ENCODE measurements at places on chromosomes 12 and 14. TPM values are rescaled to one million over a fixed set of nuclear protein-coding genes. Genes with fewer than 3 reads are reported as not detected.

Gene SLC17A8
- total RNA-seq, result not detected

Gene RASSF8
- 1.2 TPM for total RNA-seq

Gene FAM186B
- 0.85 TPM for total RNA-seq

Gene SIX6
- total RNA-seq, result not detected

Gene AQP2
- not detected for total RNA-seq

Gene PRH1
- total RNA-seq, result 46.1 TPM

Gene MDGA2
- total RNA-seq, result not detected

Gene FGF23
- total RNA-seq, result not detected

Gene LRRC10
- total RNA-seq, result not detected

Gene KCNC2
- total RNA-seq, result not detected

Gene HOXC13
- total RNA-seq, result not detected

Gene KRT72
- total RNA-seq, result 136 TPM

Gene CDC42BPB
- total RNA-seq, result 0.86 TPM

DNA sequence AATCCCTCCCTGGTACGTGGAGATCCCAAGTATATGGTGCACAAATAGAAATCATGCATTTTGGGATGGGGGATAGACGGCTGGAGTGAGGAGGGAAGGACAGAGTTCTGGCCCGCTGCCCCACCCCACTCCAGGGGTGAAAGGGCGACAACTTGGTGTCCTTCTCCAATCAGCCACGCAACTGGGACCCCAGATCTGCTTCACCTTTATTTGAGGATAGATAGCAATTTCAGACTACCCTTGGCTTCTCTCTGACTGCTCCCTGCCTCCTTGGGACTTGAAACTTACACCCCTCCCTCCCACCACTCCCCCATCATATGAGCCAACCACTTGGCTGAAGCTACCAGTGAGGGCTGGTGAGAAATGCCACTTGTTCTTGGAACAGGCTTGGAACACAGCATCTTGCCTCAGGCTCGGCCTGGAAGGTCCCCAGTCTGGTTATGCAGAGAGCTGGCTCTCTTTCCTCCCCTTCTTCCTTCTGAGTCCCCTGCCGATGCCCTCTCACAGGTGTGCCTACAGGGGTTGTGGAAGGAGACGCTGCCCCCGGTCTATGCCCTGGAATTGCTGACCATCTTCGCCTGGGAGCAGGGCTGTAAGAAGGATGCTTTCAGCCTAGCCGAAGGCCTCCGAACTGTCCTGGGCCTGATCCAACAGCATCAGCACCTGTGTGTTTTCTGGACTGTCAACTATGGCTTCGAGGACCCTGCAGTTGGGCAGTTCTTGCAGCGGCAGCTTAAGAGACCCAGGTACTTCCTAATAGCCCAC, 8.1 kb downstream of the OAS3 start:
- DNase-seq, result no peak

GRCh38 chr14:91830777-91831176, 36.6 kb downstream of the TC2N start:
- DNase-seq, result no peak

- no peak for DNase-seq
Observed at GRCh38 chr12:109527489-109528123, 45.7 kb downstream of the MMAB start.

GRCh38 chr12:108519558-108519957, 4.5 kb downstream of the FICD start:
- DNase-seq, result no peak

DNA sequence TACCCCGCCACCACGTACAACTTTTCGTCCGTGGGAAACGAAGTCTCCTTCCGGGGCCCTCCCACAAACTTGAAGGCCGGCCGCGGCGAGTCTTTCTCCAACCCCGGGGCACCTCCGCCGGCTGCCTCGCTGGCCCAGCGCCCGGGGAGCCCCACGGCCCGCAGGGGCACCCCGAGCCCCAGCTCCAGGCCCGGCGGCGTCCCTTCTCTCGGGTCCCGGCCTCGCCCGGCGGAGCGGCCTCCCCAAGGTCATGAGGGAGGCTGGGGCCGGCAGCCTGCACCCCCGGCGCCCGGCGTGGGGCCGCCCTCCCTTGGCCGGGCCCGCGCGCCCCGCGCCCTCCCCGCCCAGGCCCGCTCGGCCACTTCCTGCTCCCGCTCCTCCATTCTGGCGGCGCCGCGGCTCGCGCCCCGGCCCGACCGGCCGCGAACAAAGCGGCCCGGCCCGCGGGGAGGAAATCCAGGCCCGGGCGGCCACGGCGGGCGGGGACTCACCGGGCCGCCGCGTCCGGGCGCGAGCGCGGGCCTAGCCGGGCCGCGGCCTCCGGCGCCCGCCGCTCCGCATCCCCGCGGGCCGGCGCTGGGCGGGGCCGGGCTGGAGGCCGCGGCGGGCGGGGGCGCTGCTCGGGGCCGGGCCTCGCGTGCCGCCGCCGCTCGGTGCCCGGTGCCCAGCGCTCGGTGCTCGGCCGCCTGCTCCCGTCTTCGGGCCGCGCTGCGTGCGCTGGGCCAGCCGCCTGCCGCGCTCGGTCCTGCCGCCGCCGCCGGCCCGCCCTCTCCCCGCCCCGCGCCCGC, at the start of gene AKT1:
AKT1 (minus strand) TSS at position 756 of the 788 bp plus-strand sequence. CDS start 3,105 bp downstream, outside the sequence.
- peak; percentile 53 for DNase-seq

GRCh38 chr12:130687190-130687589, 28.9 kb downstream of the RIMBP2 start:
- no peak for DNase-seq

DNA sequence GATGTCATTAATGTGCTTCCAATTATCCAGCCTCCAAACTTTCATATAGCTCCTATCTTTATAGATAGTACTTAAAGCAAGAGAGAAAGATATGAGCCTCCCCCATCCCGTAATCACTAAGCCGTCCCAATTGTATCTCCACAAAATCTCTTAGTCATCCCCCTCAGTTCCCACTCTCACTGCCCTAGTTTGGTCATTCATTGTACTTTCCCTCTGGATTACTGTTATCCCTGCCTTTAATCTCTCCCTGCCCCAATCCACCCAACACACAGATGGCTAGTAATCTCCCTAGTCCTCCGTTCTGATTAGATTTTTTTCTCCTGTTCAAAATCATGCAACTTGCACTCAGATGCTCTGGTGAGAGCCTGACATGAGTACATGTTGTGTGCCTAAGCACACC, 5.4 kb upstream of the BCAT1 start:
- DNase-seq, result no peak

DNA sequence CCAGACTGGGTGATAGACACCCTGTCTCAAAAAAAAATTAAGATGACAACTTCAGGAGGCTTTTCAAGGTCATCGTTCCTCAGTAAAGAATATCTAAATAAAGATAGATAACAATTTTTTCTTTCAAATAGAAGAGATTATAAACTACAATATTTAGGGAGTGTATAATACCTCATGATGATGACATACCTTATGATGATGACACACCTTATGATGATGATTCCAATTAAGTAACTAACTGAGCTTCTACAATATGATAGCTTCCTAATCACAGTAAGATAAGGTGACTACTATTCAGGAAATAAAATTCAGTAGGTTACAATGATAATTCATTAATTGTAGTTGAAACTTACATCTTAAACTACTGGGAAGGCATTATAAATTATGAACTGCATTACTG, 40.4 kb downstream of the KITLG start:
- no peak for DNase-seq

- no peak for DNase-seq
Observed at GRCh38 chr14:64934338-64934929, 8.1 kb downstream of the GPX2 start.

- peak; percentile 73 for DNase-seq
Observed at GRCh38 chr12:56029666-56030293, 8.9 kb downstream of the IKZF4 start.

DNA sequence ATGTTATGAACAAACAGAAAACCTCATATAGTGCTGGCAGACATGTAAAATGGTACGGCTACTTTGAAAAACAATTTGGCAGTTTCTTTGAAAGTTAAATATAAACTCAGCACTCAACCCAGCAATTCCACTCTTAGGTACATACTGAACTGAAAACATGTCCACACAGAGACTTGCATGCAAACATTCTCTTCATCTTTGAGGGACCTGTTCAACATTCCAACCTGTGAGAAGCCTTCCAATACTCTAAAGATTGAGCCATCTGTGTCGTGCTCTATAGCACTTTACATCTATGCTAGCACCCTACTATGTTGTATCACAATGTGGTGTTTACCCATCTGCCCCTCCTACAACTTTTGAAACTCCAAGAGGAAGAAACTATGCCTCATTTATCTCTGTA, 79.3 kb downstream of the DNAI7 start:
- no peak for DNase-seq

DNA sequence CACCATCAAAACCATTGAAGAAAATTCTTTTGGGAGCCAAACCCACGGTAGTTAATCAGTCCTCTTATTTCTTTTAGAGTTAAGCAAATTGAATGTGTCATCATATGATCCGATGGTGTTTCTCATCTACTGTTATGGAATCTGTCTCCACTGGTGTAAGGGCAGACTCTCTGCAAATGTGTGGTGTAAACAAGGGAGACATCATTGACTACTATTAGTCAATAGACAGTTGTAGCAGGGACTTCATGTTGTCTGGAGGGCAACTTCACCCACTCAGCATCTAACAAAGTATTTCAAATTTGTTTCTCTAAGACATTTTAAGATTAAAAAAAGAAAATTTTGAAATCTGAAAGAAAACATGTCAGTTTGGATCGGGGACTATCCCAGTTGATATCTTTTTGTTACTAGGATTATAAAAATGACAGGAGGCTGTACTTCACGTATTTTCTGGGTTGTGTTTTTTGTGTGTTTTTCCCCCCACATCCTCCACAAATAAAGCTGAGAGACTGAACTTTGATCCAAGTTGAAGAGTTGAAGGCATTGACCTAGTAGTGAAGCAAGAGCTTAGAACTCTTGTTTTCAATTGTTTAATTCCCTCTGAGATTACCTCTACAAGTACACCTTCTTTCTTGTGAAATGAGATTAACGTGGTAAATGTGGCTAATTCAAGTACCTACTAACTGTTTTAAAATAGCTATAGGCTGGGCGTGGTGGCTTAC, 4.0 kb downstream of the GOLGA5 start:
- DNase-seq, result no peak

DNA sequence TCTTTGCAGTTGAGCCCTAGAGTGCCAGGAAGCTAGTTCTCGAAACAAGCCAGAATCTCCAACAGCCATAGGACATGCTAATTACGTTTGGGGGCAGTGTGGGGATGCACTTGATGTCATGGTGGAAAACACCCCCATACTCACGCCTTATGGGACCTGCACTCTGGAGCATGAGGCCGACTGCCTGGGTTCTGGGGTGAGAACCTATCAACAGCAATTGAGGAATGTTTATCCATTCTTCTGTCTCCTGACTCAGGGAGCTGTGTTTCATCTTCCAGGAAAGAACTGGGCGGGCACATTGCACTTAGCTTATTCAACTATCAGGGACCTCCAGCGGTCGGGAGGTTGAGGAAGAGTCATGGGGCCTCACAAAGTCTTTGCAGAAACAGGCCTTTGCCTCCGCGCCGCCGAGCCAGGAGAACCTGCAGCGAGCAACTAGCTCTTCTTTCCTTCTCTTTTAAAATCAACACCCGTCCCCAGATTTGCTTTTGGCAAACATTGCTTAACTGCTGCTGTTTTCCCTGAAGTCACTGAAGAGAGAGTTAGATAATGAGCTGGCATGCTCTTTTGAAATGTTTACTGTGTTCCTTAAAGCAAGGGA, 226.1 kb upstream of the DIO3 start:
- no peak for DNase-seq

- DNase-seq, result no peak
Observed at GRCh38 chr12:93219947-93220346, 157.8 kb upstream of the NUDT4 start.

DNA sequence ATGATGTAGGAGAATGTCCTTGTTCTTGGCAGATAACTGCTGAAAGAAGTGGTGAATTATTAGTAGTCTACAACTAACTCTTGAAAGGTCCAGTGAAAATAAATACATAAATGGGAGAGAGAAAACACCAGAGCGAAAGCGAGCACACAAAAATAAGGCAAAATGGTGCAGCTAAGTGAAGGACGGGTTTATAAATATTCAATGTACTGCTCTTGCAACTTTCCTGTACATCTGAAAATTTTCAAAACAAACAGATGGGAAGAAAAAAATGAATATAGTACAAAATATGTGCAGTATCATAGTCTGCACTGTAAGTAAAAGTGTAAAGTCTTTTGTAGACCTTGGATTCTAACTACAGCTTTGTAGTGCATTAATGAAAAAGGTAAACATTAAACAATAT, 1.3 kb downstream of the MOK start:
- DNase-seq, result no peak
